Lung (tissue), 17 donors: ENCODE measurements at places on chromosomes 2 and 18. TPM values are rescaled to one million over a fixed set of nuclear protein-coding genes. Genes with fewer than 3 reads are reported as not detected.

DNA sequence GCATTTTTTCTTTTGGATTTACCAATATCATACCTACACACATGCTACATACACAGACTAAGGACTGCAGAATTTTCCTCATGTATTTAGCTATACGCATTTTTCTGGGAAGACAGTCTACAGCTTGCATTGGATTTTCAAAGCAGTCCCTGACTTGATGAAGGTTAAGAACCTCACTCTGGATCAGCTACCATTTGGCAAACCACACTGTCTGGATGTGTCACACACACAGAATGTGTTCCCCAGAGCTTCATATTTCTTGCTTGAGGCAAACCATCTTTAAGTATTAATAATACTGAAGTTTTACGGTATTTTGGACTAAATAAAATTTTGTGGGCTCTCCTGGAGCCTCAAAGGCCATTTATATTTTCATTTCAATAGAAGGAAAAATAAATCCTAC lies 102.3 kb downstream of the TCF4 start:
- no peak for DNase-seq

GRCh38 chr18:79442508-79443221 lies 46.9 kb downstream of the NFATC1 start:
- peak; percentile 40 for DNase-seq

DNA sequence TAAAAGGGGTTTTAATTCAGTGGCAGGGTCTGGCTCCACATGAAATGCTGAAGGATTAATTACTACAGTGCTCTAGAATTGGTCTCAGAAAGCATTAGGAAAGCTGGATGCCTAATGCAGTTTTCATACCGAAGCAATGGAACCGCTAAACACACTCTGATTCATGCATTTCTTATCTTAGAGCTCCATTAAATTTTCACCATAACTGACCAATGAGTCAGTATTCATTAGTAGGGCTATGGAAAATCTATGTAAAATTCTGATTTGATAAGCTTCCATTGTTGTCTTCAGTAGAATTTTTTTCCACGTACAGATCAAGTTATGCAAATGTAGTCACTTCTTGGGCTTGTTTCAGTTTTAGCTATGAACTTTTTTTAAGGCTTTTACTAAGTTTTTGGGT lies 359.9 kb downstream of the ARHGAP15 start:
- no peak for DNase-seq

- DNase-seq = no peak
Observed at GRCh38 chr2:36756438-36756837, 59.9 kb downstream of the VIT start.

GRCh38 chr2:44731505-44731904 lies 210.0 kb upstream of the SIX3 start:
- no peak for DNase-seq

DNA sequence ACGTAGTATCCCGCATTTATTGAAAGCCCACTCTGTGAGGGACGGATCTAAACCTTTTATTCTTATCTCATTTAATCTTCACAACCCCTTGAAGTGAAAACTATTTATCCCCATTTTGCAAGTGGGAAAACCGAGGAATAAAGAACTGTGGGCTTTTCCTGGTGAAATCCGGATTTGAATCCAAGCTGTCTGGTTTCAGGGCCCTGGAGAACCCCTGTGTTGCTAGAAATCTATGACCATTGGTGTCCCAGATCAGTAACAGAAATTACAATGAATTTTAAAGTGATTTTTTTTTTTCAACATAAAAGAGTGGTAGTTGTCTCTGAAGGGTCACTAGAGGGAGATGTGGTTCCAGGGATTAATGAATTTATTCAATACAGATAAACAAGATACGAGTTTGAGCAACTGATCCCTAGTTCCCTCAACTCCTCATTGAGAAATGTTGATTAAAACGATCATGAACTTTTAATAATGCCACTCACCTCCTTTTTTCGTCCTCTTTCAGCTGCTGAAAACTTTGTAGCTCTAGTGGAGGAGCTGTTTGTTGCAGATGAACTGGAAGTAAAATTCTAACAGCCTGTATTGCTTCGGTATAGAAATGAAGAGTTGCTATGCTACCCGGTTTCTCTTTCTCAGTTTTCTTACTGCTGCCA lies 940 bp downstream of the XRCC5 start:
- DNase-seq = peak; percentile 79

GRCh38 chr2:23694058-23695045 lies 232.6 kb downstream of the ATAD2B start:
- no peak for DNase-seq

DNA sequence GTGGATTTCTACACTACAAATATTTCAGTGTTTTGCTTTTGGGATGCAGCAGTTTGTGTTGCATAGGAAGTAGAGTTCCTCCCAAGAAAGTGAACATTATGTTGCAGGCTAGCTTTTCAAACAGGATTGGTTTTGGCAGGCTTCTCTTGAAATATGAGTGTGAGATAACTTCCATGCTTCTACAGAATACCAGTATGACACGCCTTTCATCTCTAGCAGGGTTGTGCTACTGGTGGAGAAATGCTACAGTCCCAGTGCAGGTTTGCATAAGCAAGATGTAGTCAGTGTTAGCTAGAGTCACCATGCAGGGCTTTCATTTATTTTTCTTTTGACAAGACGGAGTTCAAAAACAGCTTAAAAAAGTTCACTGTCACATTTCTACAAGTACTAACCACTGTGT lies 17.1 kb upstream of the CAVIN2 start:
- DNase-seq = peak; percentile 41

DNA sequence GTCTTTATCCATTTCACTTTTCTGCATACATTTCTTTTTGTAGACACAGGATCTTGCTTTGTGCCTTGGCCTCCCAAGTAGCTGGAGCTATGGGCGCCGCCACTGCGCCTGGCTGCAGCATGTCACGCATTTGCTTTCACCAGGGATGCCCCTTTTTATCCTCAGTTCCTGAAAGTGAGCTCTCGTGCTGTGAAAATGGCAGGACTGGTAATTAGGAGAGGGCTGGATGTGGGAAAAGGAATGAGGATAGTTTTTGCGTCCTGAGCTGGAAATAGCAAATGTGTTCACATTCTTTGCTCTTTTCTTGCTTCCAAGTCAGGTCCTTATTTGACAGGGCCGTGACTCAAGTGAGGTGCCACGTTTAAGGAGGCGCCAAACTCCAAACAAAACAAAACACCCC lies 104.6 kb downstream of the LDLRAD4 start:
- no peak for DNase-seq

- DNase-seq = no peak
Observed at GRCh38 chr2:205509655-205510054, 172.6 kb upstream of the NRP2 start.

GRCh38 chr2:172513524-172513900 lies 42.4 kb upstream of the PDK1 start:
- DNase-seq = no peak

DNA sequence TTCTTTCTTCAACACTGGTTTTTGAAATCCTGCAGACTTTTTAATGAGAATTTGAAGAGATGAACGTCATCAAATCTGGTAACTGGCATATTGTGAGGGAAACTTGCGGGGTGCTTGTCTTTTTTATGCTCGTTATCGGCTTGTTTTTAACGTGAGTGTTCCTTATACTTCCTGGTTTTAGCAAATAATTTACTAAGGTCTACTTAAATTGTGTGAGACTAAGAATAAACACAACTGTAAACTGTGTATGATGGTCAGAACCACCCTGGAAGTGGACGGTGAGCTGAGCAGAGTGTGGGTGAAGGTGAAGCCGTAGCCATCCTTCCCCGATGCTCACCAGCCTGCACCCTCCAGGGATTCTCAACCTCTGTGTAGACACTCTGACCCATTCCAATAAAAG lies 82.3 kb upstream of the CDC42EP3 start:
- no peak for DNase-seq

- DNase-seq = no peak
Observed at GRCh38 chr2:63893163-63893562, 51.5 kb downstream of the UGP2 start.

- DNase-seq = no peak
Observed at GRCh38 chr2:85481818-85482777, 56.9 kb upstream of the MAT2A start.

DNA sequence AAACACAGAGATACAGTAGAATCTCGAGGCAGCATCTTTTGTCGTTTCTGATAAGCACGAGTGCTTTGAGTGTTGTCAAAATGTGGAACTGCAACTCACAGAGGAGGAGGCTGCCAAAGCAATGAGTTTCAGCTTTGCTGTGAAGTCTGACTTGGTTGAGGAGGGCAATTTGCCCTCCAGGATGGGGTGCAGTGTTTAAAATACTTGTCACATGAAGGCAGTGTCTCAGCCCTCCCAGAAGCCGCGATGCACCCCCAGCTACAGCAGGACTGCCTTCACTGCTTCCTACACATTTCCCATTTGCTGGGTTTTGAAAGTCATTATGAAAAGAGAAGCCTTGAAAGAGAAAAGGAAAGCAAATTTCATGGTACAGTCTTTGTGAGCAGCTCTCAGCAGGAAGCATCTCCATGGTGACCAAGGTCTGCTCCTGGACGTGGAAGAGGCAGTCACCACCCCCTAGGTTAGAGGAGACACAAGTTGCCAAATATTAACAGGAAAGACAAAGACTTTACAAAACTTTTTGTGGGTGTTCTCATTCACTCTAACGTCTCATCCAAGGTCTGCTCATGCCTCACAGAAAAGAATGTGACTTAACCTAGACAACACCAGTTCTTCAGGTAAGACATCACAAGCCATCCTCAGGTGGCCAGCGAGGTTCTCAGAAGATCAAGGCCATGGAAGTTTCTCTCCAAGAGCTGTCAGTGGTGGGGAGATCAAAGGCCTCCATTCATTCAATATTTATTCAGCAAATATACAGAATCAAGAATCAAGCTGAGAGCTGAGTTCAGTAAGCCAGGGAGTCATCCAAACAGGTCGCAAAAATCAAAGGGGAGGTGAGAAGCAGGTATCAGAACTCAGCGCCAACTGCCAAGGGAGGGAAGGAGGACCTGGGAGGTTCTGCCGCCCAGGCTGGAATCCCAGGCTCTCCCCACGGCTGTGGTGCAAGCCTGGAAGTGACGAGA lies 476.0 kb downstream of the EIPR1 start:
- DNase-seq = no peak

- no peak for DNase-seq
Observed at GRCh38 chr2:10741139-10741538, 19.7 kb downstream of the ATP6V1C2 start.

GRCh38 chr18:55407191-55407590 lies 180.8 kb downstream of the TCF4 start:
- DNase-seq = no peak

DNA sequence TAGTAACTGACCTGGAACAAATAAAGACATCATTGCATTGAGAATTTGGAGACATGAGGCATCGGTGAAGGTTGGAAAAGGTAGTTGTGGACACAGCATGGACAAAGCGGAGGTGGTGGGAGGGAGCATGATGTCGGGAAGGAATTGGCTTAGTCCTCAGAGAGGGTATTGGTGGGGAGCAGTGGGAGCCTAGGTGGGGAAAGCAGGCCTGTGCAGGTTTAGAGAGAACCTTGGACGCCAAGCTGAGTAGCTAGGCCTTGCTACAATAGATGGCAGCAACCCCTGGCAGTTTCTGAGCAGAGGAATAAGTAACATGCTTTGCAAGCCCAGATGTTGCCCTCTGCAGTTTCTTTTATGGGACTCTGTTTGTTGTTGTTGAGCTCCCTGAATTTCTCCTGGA lies 177.1 kb upstream of the LHCGR start:
- DNase-seq = no peak

DNA sequence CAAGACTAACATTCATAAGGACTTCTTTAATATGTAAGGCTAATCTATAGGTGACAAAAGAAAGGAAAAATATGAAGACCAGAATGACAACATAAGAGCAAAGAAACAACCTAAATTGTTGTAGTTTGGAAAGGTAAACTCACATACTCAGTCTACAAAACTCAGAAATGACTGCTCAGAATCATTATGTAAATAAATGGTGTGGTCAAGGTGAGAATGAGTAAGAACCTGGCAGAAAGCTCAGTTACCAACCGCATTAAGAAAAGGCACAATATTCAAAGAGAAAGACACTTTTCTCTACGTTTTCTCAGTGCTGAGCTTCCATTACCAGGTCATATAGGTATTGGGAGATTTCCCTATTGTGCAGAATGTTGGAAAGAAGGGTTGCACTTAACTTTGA lies 15.8 kb downstream of the ATF2 start:
- no peak for DNase-seq

DNA sequence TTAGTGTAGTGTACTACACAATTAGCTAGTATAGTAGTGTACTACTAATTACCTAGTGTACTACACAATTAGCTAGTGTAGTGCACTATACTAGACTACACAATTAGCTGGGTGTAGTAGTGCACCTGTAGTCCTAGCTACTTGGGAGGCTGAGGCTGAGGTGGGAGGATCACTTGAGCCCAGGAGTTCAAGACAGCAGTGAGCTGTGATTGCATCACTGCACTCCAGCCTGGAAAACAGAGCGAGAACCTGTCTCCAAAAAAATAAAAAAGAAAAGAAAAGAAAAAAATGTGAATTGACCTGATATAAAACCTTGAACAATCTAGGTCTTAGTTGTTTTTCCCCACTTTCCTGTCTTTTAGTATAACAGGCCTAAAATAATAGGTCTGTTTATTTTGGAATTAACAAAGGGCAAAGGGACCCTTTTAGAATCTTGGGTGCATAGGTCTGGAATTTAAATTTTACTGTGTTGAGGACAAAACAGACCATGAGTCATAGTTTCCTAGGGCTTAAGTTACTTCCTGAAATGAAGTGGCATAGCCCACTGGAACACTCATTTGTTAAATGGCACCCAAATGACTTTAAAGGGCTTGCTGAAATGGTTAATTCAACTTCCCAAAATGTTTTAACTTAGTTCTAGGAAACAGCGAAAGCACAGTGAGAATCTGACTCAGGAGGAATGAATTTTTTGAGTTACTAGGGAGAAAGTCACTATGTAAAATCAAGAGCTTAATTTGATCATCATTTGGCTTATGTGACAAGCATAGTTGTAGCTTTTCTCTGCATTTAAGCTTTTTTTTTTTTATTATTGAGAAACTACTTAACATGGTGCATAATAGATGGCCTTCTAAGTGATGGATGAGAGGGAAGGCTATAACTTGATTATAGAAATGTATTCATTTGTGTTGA lies 50.7 kb upstream of the ARL5A start:
- no peak for DNase-seq

DNA sequence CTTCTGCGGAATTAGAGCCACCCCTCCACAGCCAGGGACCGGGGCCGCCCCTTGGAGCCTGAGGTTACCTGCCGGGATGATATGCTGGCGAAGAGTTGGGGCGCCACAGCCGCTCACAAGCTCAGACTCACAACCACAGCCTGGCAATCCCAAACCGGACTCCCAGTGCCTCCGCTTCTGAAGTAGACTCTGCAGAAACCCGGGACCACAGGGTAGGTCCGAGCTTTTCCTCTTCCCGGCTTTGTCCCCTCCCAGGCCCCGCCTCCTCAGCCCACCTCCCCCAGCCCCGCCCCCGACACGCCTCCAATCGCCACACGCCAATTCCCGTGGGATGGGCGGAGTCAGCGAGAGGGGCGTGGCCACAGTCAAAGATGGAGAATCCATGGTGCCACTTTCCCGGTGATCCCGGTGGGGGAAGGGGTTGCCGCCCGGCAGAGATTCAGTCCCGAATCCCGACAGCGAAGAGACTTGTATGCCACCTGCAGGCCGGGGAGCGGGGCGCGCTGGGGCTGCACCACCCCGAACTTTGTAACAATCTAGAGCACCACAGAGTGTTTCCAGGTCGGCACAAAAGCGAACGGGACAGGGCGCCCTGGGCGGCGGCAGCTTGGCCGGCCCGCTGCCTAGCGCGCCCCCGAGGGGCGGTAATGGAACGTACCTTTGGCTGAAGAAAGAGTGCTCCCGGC lies at the start of gene IDH1:
Gene IDH1 (minus strand): TSS at position 201 of the 686 bp plus-strand sequence. CDS start 3,520 bp downstream, outside the sequence.
- peak; percentile 98 for DNase-seq

UGT1A1 gene
- polyA plus RNA-seq = 0.04 TPM

DOK6 gene
- polyA plus RNA-seq = 1.1 TPM

PSD4 gene
- polyA plus RNA-seq = 20.9 TPM

ANKRD29 gene
- polyA plus RNA-seq = 60.9 TPM

TMEM169 gene
- polyA plus RNA-seq = 0.62 TPM

LYPD6 gene
- 0.17 TPM for polyA plus RNA-seq

LDLRAD4 gene
- 3.2 TPM for polyA plus RNA-seq
